ENCODE measurements at places on chromosomes 1 and 21.

- peak; percentile 66 for DNase-seq
Measured at GRCh38 chr21:29436143-29436542, 137.4 kb downstream of the BACH1 start.

DNA sequence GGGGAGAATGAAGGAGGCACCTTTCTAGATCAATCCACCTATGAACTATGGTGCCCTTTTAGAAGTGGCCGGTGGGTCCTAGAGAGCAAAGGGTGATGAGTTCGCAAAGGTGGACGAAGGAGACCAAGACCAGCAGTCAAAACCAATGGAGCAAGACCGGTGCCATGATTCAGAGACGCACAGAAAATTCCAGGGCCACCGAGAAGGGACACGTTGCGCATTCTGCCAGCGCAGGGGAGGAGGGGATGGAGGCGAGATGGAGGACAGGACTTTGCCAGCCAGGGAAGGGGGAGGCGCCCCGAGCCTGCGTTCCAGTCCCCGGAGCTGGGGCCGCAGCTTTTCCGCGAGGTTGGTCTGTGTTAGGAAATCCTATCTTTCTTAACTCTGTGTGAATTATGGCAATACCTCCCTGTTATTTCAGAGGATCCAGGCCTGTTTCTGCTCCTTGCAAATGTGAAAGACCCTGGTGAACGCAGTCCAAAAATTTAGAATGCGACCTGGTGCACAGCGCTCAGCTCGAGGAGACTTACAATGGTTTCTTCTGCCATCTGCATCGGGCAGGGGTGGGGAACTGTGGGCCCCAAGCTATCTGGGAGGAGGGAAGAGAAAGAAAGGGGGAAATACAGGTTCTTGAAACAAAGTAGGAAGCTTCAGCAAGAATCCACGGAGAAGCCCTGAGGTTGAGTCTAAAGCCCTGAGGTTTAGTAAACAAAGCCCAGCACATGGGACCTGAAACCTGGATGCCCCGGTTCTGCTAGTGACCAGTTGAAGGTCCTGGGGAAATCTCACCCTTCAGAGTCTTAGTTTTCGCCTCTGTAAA lies 129.4 kb downstream of the MRPS6 start:
- no peak for DNase-seq

GRCh38 chr1:45051005-45051772 lies 39.1 kb downstream of the UROD start:
- peak; percentile 25 for DNase-seq

DNA sequence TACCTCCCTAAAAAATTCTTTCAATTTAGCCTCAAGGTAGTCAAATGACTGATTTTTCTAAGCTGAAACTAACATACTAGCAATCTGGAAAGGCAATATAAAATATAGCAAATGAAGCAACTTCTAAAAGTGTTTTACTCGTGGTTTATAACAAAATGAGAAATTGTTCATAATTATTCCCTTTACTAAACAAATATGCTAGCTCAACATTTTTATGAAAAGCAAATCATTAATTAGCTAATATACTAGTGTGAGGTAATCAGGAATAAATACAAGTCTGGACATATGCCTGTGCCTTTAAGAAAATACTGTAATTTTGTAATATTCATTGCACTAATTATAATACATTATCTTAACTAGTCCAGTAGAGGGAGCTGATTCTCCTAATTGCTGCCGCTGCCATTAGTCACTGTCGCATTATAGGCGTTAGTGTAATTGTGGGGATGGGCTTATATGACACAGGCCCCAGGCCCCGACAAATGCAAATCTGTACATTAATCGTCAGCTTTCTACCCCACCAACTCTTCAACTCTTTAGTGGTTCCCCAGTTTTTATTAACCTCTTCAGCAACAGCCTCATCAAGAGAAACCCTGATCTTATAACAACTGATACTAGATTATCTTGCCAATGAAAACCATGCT lies 160.9 kb downstream of the GABPA start:
- DNase-seq: peak; percentile 32

DNA sequence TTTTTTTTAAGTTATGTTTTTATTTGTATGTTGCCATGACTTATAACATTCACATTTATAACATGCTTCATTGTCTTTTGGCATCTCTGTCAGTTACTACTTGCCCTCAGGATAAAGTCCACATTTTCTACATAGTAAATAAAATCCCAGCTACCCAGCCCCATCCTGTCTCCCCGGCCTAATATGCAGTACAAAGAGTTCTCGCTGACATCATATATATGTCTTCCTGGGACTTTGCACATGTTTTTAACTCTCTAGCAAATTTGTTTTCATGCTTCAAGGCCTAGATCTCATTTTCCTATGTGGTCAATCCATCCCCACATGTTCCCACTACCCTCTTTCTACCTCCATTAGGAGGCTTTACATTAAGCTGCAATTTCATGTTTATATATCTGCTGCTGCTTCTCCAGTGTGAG lies 33.0 kb upstream of the IVNS1ABP start:
- no peak for DNase-seq

GRCh38 chr1:61853583-61853982 lies 111.3 kb downstream of the PATJ start:
- no peak for DNase-seq

DNA sequence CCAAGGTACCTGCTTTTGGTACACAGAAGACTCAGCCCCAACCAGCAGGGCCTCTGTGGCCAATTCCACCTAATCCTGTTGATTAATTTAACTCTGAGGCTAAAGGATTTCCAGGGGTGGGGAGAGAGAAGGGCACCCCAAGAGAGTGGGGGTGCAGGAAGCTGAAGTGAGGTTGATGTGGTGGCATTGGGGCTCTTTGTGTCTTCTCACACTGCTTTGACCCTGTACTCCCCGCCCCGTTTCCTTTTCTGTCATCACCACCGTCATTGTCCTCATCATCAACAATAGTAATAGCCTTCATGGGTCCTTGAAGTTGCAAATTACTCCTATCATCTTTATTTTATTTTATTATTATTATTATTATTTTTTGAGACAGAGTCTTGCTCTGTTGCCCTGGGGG lies 55.9 kb downstream of the PAX7 start:
- DNase-seq: no peak

DNA sequence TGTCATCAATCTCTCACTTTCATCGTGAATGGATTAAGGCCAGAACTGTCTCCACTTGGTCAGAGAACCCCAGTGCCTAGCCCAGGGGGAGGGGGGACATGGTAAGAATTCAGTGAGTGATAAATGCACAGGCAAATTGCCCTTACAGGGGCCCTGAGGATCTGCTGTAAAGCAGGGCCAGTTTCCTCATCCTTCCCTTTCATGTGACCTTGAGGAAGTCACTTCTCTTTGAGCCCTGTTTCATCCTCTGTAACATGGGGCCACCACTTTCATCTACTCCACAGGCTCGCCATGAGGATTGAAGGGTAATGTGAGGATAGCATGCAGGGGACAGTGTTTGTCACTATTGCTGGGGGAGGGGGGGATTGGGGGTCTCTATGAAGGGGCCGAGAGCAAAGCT lies 28.1 kb upstream of the C1QA start:
- no peak for DNase-seq

- no peak for DNase-seq
Measured at GRCh38 chr1:48215222-48215621, 7.3 kb upstream of the SLC5A9 start.

DNA sequence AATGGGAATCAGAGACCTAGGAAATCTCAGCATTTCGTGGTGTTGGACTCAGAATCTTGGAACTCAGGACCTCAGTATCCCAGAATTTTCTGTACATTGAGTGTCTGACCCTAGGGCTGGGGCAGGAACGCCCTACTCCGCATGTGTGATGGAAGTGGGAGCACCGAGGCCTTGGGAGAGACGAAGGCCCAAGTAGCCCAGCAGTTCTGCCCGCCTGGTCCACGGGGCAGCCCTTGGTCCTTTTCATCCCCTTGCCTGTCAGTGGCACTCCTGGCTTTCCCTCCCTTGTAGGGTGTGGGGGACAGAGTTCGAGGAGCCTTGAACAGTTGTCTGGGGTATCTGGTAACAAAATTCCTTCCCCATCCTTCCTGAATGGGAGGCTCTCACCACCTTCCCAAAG lies 10.2 kb downstream of the A3GALT2 start:
- no peak for DNase-seq

DNA sequence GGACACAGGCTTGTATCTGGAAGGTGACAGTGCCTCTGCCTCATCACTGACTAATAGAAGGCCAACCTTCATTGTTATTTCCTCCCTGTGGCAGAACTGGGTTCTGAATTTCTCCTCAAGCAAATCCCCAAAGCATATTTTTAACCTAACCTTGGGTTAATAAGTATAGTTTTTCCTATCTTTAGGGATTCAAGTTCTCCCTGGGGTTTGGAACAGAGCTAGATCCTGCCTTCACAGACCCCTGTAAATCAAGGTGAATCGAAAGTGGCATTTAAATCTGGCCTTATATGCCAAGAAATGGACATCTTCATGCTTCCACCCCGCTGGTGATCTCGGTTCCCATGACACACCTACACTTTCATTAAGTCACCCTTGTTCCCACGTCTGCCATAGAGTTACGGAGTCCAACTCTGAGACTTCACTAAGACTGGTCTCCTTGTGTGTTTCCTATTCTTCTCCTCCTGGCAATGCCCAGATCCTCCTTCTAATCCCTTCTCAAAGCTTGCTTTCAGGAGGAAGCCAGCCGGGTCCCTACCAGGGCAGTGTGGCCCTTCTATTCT lies 4.3 kb upstream of the CHI3L2 start:
- no peak for DNase-seq

DNA sequence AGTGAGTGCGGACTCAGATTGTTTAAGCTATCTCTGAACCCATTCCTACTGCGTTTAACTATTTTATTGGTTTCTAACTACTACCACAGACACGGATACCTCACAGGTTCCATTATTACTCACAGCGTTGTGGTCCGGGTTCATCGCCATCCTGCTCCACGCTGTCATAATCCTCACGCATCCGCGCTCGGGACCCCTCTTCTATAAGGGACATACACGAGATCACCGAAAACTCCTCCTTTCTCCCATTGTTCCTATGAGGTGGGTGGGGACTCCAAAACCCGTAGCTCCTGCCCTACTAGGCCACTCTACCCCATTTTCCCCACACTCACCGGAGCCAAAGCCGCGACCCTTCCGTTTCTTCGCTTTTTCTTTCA lies 610 bp downstream of the RBM8A start:
- peak; percentile 37 for DNase-seq

DNA sequence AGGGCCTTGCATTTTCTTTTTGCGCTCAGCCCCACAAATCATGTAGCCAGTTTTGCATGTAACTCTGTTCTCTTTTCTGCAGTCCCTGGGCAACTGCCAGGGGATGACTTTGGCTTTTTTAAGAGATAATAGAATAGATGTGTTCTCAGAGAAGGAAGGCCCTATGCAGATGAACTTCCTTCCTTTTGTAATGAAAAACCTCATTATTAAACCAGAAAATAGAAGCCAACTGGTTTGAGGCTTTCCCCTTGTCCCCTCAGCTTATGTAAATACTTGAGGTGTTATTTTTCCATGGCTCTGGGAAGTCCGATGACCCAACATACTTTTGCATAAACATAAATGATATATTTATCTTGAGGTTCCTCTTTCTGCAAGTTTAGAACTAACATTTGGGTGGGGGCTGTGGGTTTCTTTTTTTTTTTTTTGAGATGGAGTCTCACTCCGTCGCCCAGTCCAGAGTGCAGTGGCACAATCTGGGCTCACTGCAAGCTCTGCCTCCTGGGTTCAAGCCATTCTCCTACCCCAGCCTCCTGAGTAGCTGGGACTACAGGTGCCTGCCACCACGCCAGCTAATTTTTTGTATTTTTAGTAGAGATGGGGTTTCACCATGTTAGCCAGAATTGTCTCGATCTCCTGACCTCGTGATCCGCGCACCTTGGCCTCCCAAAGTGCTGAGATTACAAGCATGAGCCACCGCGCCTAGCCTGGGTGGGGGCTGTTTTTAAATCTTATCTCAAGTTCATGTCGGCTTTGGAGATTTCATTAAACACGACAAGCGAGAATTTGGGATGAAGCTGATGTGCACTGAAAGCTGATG lies 14.4 kb upstream of the FCRL5 start:
- no peak for DNase-seq

DNA sequence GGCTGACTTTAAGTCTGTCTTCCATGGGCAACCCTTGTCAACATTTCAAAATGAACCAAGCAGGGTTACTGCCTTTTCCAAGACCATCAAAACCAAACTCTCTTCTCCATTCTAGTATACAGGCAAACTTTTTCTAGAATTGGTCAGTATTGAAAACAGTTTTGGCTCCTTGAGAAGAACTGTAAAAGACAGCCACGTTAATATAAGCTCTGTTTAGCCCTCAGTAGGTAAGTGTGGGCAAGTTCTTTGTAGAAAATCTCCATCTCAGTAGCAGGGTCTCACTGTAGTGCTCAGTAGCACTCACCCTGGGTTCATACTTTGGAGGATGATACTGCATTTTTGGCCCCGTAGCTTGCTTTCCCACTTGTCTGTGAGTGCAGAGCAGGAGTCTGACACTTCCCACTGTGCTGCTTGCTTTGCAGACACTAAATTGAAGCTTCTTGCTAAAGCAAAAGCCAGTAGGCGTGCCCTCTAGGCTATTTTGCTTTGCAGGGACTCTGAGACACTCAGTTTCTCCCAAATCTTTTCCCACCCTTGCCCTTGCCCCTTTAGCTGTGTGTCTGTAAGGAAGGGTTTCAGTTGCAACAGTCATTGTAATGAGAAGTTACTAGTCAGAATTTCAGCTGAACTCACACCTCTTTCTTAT lies 34.3 kb upstream of the CACYBP start:
- peak; percentile 22 for DNase-seq

DNA sequence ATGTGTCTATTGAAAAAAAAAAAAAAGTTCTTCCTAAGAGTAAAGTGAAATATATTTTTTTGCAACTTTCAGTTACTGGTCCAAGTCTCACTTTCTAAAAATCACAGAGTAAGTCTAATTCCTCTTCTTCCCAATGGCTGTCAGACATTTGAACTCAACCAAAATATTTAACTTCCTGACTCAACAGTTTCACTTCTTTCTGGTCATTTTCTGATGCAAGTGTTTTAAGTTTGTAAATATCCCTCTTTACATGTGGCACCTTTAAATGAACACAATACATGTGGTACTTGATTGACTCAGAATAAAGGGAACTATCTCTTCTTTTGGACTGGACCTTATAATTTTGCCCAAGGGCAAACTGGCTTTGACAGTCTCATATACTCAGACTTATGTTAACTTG lies 76.7 kb downstream of the ASH1L start:
- no peak for DNase-seq

GRCh38 chr1:169989246-169989645 lies 85.2 kb downstream of the KIFAP3 start:
- DNase-seq: no peak

- DNase-seq: no peak
Measured at GRCh38 chr1:46300673-46301405, 2.6 kb downstream of the LRRC41 start.

- no peak for DNase-seq
Measured at GRCh38 chr1:166570954-166571353, 268.3 kb upstream of the POGK start.

GRCh38 chr1:207958376-207959139 lies 47.6 kb upstream of the CD34 start:
- no peak for DNase-seq
